ENCODE measurements at places on chromosomes 3 and 15.

DNA sequence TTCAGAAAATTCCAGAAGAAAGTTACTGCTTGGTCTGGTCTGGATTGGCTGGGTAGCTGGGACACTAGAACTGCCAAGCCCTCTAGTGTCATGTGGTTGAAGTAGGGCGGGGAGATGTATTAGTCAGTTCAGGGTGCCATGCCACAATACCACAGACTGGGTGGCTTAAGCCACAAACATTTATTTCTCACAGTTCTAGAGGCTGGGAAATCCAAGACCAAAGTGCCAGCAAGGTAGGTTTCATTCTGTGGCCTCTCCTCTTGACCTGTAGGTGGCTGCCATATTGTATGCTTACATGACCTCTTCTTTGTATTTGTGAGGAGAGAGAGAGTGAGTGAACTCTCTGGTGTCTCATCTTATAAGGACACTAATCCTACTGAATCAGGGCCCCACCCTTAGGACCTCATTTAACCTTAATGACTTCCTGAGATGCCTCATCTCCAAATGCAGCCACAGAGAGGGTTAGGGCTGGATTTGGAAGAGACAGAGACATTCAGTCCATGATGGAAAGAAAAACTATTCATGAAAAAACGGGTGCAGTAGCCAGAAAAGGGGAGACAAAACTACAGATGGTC lies 18.1 kb upstream of the ZSCAN2 start:
- DNase-seq, result no peak

DNA sequence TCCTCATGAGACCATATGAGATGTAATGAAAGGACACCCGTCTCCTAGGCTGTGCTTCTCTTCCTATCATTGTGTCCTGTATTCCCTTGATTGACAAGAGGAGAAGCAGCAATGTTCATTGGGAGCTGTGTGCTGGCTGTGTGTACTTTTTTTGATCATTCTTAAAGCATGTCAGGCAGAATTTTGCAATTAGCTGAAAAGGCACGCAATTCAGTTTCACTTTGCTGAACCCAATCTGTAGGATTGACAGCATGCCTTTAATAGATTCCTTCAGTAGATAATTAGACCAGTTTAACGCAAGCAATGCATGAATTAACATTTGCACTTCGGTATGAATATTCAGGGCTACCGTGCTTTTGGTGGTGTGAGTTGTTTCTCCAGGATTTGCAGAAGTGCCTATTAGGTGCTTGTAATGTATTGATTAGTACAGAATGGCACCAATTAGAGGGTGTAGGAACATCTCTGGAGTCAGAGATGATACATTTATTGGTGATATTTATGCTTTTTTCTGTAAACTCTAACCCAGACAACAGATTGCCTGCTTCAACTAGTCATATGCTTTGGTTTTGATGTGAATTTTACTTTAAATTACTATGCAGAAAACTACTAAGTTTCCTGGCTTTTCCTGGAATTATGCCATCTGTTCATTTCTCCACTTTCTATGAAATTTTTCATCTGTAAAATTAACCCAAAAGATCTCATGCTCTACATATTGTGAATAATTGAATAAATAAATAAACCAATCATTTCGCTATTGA lies 114.3 kb downstream of the NSUN3 start:
- DNase-seq, result no peak

GRCh38 chr15:60735559-60736047 lies 256.7 kb upstream of the ICE2 start:
- DNase-seq, result no peak

DNA sequence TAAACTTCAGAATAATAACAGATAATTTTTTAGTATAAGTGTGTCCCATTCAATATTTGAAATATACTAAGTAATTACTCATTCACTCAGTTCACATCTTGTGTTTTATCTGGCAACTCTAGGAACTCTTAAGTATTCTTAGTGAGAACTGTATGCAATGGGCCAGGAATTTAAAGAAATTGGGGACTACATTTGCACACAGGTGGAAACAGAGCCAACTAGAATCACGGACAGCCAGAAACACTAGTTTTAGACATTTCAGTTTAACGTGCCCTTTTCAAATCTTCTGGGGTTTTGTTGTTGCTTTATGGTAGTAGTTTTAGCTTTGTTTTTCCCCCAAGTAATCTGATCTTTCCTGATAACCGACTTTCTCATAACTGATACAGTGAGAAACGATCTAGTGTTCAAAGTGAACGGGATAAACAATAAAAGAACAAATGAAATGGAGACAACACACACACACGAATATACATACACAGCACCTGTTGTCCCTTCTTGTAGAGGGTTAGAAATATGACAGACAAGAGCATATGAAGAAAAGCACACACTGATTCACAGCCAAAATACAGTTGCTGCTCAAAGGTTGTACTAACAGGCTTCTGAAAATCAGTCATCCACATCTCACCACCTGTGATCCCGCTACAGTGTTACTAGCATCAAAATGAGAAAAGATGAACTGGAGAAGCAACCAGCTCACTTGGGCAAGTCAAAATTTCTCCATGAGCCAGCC lies 167.0 kb downstream of the FMN1 start:
- no peak for DNase-seq

Measured in WERI-Rb-1 (cell line).